ENCODE measurements at places on chromosomes 5 and 9.

DNA sequence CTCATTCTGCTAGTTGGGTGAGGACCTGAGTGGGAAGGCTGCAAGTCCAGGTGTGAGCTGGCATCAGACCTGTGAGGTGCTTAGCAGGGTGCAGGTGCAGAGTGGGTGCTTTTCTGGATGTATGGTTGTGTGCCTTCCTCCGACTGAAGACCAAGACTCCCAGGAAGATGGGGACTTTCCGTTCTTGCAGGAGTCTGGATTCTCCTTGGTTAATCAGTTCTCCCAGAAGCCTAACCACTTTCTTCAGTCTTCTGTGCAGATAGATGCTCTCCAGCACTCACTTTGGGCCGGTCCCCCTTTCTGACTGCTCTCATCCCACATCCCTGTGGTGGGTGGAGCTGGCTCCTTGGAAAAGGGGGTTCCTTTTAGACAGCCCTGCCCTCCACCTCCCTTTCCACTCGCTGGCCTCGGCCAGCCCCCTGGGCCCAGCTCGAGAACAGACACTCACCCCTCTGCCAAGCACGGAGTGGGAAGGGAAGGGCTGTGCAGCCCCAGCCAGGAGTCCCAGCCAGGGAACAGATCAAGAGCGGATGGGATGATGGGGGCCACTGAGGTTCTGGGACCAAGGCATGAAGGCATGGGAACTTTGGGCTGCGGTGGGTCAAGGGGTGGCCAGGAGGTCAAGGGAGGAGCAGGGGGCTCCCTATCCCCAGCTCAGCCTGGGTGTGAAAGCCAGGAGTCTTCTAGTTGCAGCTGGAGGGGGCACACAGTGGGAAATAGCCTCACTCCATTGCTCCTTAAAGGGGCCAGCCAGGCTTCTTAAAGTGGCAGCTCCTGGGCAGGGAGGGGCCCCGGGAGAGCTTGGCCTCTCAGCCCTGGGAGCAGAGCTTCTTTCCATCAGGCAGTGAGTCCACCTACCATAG, 62.4 kb downstream of the FGF18 start:
- no peak for DNase-seq

DNA sequence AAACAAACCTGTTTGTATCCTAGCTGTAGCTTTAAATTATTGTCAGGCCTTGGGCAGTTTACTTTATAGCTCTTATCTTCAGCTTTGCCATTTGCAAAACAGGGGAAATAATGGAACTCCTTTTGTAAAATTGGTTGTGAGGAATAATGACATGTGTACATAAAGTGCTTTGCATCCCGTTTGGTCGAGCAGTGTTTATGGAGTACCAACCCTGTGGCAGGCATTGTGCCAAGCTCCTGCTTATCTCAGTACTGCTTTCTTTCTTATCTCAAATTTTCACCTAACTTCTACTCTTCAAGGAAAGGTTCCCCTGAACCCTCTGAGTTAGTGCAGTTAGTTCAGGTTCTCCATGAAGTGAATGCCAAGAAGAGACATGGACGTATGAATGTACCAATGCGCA, 9.4 kb upstream of the TENT2 start:
- DNase-seq, result no peak

GRCh38 chr9:117305454-117305853, 109.4 kb downstream of the ASTN2 start:
- DNase-seq, result no peak

- no peak for DNase-seq
Measured at GRCh38 chr9:35917261-35917660, 8.0 kb downstream of the SPAAR start.

- DNase-seq, result no peak
Measured at GRCh38 chr9:78668148-78668832, 371.4 kb downstream of the PSAT1 start.

DNA sequence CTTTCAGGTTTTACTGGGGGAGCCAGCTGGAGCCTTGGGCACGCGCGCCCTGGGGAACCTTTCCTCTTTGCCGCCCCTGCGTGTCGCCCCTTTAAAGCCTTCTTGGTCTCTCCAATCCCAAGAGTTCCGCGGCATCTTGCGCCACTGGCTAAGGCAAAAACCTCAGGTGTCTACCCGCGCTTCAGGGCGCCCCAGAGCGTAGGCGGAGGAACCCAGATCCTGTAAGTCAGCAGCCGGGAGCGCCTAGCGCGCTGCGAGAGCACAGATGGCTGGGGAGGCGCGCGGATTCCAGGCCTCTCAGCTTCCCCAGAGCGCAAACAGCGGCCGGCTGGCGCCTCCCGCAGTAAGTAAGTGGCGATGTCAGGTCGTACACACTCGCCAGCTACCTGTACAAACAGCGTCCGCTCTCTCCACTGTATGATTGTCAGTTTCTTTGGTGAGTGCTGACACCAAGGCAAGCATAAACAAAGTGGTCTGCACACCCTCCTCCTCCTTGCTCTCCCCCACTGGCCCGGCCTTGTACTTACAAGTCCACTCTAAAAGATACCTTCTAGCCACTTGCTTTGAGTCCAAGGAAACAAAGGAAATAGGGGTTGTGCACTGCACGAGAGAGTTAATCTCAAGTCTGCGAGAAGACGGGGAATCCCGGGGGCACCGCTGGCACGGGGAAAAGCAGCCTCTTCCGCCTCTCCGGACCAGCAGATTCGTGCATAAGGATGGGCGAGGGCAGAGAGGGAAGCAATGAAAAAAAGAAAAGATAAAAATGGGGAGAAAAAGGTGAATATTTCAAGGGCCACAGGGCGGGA, 2.9 kb downstream of the HTR1A start:
- DNase-seq, result no peak

DNA sequence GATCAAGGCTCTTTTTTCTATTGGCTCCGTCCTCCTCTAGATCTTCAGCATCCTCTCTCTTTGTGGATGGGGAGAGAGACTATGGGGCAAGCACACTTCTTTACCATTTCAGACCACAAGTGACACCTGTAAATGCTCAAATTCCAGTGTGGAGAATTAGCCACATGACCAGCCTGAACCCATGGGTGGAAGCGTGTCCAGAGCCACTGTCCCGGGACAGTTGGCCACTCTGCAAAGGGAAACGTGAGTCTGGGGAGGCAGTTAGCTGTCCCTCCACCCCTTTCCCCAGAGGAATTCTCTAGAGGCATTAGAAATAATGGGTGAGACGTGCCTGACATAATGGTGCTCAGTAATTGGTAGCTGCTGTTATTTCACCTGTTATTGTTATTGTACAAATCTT, 40.9 kb downstream of the AMBP start:
- DNase-seq, result no peak

GRCh38 chr9:70229026-70229425, 29.8 kb upstream of the SMC5 start:
- no peak for DNase-seq

DNA sequence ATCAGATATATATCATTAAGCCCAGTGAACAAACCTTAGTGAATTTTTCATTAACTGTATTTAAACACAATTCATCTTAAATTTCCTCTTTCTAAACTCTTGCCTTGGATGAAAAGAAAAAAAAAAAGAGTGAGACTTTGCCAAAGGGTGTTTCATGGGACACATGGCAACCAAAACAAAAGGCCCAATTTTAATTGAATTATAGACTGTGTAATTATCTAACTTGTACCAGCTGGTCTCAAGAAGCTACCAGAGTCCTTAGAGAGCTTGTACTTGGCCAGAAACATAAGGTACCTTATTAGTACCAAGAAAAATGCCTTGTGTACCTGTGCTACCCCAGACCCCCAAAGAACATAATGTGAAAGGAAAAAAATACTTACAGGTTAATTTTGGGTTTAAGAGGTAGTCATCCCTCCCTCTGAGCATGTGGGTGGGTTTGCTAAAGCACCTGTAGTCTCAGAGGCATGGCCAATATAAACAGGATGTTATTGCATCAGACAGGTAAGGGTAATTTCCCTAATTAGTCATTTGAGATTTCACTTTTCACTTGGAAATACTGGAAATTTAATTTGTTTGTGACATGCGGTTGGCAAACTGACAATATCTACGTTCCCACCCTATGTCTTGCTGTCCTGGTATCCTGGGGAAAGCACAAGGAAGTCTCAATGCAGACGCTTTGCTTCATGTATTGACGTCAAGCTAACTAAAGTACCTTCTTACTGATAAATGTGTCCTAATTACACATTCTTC, 90.1 kb downstream of the SNCAIP start:
- no peak for DNase-seq

- DNase-seq, result no peak
Measured at GRCh38 chr9:120937596-120937995, 11.0 kb upstream of the TRAF1 start.

DNA sequence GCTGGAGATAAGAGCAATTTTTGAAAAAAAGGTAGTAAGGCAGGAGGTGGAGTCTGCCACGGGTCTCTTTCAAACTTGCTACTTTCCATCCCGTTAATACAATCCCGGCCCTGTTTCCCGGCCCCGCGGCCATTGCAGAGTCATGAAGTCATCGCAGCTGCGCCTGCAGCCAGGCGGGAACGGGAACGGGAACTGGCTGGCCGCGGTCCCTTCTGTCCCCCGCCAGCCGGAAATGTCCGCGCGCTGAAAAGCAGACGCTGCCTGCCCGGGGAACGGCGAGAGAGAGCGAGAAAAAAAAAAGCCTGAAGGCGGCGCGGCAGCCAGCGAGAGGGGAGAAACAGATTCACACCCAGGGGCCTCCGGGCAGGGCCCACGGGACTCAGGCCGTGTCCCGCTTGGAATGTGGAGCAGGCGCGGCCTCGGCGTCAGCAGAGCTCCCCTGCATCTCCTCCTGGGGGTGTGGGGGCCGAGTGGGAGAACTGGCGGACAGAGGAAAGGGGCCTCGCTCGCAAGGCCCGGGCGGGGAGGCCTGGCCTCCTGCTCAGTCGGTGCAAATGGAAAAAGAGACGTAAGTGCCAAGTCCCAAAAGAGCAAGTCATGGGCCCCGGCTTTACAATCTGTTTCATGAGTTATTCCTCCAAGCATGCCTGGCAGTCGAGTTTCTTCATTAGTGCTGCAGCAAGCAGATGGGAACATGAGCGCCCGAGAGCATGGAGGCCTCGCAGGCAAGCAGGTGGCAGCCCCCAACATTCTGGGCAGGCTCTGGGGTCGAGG, 201.2 kb upstream of the GAS1 start:
- DNase-seq, result no peak

DNA sequence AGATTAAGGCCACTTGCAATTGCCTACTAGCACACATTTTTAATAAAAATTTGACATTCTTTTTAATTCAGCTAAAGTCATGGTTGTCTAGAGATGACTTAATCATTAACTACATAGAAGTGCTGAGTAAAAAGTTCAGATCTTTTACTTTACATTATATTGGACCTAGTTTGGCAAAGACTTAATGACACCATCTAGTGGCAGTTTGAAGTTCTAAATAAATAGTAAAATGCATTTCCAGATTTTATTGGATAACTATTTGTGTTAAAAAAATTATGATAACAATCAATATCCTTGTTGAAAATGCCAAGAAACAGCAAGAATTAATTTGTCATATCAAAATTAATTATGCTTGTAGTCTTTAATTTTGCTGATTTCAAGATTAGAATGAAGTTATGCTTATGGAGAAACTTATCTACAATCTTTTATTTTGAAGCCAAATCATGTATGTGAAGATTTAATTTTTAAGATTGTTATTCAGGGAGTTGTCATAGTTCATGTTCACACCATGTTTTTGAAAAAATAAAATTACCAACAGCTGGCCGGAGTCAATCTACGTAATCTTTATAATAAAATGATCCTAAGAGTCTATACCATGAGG, 69.6 kb upstream of the PJA2 start:
- no peak for DNase-seq

DNA sequence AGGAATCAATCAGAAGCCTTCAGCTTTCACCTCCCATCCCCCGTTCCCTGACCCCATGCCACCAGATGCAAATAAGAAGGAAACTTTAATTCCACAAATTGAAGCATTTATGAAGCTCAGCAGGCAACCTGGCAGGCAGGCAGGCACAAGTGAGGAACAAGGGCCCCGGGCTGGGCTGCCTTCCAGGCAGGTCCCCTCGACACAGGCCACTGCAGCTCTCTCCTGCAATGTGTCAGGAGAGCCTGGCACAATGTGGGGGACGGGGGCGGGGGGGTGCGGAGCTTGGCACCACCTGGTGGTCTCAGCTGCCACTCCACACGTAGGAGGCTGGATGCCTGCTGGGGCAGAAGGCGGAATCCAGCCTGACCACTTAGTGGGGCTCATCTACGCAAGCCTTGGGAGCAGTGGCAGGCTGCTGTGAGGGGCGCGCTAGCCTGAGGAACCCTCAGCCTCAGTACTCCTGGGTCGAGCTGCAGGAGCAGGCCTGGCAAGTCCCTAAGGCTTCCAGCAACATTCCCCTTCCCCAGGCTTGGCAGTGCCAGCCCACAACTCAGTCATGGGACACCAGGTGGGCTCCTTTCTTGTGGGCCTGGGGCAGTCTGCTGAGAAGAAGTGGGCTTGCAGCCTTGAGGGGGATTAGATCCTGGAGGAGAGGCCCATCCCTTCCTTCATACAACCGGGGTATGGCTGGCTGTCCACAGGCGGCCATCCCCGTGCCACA, 50.2 kb upstream of the KCNMB1 start:
- no peak for DNase-seq

Data from stimulated activated CD8-positive, alpha-beta memory T cell treated with anti-CD3 and anti-CD28 coated beads, Interleukin-2, amount 100 ng/mL, for 1 hour (primary cell).